ENCODE measurements at places on chromosomes 5 and 9.

DNA sequence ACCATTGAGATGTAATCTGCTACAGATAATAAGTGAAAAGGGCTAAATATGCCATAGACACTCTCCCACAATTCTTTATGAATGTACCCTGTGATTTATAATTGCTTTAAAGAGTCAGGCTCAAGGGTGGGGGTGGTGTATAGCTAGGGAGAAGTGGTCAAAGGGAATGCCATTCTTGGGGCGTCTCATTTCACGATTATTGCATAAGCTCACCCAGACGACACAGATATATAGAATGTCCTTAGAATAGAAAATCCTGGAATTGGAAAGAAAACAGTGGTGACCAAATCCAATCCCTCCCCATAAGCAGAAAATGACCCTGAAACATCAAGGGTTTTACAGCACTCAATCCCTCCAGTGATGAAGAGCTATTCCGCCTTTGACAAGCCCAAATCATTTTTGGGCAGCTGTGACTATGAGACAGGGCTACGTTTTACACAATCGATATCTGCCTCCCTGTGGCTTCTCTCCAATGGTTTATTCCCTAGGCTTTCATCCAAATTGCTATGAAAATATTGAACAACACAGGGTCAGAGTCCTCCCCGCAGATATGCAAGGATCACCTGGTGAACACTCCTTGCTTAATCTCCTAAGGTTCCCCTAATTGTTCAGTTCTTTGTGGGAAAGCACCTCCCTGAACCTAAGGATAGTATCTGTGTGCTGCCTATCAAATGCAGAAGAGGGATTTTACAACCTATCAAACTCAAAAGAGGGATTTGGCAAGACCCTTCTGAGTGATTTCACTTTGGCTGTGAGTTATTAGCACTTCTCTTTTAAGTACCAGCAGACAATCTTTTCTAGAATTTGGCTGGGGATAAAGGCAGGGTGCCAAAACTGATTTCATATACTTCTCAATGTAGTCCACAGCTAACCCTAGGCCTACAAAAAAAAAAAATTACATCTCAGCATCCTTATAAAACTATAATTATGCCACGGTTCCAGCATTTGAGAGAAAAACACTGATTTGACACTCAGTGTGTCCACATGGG is 144.9 kb upstream of the CDH6 start:
- DNase-seq, result no peak

DNA sequence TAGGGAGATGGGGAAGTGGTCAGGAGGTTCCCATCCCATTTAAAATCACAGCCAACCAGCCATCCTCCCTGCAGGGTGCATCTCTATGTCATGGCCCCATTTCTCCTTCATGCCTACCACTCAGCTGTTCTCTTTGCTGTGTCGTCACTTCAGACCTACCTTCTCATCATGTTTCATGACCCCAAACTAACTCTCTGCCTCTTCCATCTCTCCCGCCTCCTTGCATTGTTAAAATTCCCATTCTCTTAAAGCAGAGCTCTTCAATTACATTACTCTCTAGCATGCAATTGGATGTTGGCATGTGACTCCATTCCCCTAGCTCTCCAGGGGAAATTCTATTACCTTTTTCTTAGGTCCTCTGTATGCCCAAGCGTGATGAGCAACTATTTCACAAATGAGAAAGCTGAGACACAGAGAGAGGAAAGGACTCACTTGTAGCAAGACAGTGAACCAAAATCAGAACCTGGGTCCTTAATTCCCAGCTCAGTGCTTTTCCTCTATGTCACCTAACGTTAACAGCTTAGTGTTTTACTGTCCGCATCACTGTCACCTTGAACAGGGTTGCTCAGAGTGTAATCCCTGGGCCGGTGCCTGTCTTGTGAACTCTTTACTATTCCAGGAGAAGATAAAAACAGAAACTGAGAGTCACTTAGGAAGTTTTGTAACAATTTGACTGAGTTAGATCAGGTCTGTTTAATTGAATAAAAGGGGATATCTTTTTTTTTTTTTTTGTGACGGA is 28.1 kb downstream of the PDE6A start:
- DNase-seq, result no peak

DNA sequence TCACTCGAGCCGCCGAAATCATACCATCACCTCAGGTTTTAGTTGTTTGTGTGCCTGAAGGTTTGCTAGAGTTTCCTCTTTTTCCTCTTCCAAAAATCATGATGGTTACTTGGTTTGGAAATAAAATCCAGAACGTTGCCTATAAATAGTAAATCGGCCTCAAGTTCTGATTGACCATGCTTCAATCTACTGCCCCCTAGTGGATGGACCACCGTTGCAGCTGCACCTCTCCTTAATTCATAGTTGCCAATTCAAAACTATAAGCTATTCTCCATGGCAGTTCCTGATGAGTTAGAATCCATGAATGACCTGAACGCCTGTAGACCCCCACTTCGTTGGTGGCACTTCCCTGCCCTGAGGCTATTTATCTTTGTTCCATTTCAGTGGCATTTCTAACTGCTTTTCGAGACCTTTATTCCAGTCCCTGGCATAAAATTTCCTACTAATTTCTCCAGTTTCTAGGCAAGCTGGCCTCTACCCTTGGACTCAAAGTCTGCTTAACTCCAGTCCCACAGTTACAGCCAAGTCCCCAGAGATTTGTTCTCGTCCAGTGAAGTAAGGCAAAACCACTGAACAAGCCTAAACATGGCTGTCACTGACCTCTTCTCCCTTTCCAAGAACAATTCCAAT is 422.6 kb downstream of the EFNA5 start:
- DNase-seq, result peak; percentile 8

DNA sequence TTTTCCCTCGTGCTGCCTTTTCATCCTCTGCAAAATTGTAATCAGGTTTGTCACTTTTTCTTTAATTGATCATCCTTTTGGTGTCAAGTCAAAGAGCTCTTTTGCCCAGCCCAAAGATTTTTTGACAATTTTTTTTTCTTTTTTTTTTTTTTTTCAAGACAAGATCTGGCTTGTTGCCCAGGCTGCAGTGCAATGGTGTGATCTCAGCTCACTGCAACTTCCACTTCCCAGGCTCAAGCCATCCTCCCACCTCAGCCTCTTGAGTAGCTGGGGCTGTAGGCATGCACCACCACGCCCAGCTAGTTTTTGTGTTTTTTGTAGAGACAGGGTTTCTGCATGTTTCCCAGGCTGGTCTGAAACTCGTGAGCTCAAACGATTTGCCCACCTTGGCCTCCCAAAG is 36.7 kb downstream of the CDK7 start:
- DNase-seq, result no peak

DNA sequence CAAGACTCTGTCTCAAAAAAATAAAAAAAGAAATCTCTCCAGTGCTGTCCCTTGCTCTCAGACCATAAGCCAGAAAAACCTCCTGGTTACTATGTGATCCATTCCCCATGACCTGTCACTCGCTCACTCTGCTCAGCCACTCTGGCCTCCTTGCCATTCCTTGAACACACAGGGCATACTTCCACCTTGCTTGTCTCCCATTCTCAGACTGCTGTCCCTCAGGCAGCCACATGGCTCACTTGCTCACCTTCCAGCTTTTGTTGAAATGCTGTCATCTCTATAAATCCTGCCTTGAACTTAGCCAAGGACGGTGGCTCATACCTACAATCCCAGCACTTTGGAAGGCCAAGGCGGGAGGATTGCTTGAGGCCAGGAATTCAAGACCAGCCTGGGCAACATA is 82.9 kb downstream of the UGCG start:
- no peak for DNase-seq

DNA sequence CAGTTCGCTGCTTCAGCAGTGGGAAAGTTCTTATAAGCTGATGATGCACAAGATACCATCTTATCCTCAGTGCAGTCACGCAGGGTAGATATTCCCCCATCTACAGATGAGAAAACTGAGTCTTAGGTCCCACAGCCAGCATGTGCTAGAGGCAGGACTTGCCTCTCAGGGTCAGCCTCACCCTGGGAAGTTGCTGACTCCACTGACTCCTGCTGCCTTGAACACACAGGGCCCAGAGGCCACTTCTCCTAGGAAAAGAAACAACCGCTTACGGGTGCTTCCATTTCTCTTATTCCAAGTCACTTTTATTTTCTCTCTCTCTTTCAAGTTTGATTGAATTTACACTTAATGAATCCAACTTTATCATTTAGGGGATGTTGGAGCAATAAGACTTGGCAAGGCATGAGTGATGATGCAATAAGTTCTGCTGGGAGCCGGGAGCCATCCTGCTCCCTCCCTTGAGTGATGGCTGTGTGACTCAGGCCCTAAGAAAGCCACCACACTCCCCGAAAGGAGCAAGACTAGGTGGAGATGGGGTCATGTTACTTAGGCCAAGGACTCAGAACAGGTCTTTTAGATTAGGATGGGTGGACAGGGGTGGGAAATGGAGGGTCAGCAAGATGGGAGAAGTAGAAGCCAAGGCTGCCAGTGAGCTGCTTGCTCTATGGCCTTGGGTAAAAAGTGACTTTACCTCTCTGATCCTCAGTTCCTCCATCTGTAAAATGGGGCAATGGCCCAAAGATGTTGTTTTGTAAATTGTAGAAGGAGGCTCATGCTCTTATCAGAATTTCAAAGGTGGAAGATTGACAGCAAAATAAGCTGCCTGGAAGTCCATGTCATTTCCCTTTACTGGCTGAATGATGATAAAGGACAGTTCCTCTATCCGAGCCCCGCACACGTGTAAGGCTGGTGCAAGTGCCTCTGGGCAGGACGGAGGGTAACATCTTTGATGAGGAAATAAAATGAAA is 67.4 kb upstream of the ZNF618 start:
- no peak for DNase-seq

- no peak for DNase-seq
These were observed 9.1 kb downstream of the CACFD1 start for GRCh38 chr9:133468777-133469421.

- DNase-seq, result no peak
These were observed 99.8 kb downstream of the DTWD2 start for GRCh38 chr5:118888556-118888955.

DNA sequence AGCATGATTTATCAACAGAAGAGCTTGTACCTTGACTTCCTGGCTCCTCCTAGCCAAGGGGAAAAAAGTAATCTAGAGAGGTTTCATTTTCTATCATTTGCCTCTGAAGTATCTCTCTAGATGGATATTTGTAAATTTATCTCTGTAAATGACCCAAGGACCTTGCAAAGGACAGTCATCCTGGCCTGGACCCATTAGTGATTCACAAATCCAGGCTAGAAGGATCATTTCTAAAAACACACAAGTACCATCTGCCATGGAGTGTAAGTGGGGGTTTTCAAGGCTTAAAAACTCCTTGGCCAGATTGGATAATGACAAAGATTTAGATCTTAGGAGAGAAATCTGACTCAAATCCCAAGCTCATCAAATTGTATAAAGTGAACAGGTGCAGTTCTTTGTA is 8.1 kb downstream of the TTC23L start:
- DNase-seq, result no peak

DNA sequence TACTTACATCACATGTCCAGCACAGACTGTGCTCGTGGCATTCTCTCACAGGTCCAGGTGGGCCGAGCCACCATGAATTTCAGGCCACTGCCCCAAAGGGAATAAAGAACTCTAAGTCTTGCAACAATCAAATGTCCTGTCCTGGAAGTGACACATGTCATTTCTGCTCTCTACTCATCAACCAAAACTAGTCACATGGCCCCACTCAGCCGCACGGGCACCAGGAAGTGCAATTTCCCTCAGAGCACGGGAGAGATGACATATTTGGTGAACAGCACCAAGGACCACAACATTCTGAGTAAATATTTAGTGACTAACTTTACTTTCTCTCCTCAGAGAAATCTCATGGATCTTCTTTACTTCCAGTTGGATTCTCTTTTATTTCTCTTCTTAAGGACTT is 131.1 kb upstream of the TUT7 start:
- DNase-seq, result no peak

- no peak for DNase-seq
These were observed 38.5 kb upstream of the FOXI1 start for GRCh38 chr5:170067152-170067551.

DNA sequence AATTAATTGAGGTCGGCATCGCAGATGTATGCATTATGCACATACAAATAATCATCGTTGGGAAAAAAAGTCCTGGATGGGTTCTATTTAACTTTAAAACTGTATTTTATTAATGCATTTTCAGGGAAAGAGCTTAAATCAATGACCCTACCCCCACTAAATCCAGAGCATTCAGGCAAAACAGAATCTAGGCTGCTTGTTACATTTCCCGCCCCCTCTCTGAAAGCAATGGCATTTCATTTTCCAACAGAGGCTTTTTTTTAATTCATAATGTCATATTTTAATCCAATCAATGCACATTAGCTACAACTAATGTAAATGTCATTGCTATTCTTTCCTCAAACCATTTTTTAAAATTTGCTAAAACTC is 117.4 kb upstream of the GRIA1 start:
- DNase-seq, result no peak

DNA sequence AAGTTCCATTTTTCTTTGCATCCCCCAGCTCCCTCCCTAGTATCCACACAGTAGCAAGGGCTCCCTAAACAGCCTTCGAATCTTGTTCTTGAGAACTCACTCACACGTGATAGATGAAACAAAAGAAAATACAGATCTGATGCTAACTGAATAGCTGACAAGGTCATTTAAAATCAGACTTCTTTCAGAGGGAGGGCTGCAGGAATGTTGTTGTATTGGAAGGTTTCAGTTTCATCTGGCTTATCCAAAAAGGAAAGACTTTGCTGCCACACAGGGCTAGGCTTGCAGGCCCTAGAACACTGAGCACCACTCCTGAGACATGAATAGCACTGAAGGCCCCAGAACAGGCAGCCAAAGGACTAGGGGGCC is 3.2 kb downstream of the CD180 start:
- no peak for DNase-seq

GRCh38 chr5:127311349-127311748 is 20.8 kb downstream of the MEGF10 start:
- DNase-seq, result no peak

DNA sequence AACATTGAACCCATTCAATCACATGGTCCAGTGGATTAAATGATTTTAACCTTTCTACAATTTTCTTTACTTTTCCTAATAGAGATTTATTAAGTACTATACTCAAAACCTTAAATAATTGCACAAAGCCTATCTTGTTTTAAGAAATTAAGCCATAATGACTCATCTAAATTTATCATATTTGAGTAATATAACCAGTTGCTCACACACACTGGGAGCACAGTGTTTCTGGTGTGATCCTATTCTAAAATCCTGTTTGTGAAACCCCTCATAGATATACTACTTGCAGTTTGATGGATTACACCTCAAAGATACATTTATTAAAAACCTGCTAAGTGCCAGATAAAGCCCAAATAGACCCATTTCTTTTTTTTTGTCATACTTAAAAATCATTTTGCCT is 668.3 kb upstream of the CDH18 start:
- DNase-seq, result no peak

GRCh38 chr5:116088062-116088461 is 3.2 kb downstream of the COMMD10 start:
- DNase-seq, result peak; percentile 9

DNA sequence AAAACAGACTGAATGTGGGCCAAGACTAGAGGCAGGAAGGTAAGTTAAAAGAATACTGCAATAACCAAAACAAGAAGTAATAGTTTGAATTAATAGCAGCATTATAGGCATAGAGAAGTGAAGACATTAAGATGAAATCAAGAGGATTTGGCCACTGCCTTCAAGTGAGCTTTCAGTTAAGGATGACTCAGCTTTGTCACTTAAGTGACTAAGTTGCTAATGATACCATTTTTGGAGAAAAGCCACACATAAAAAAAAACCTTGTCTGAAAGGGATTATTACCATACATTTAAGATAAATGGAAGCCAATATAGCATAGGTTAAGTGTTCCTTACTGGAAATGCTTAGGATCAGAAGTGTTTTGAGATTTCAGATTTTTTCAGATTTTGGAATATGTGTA is 57.0 kb downstream of the ECPAS start:
- DNase-seq, result no peak

GRCh38 chr5:175471628-175472027 is 6.7 kb upstream of the SFXN1 start:
- no peak for DNase-seq
